AG04449 (cell line): ENCODE measurements at places on chromosomes 5 and 9.

DNA sequence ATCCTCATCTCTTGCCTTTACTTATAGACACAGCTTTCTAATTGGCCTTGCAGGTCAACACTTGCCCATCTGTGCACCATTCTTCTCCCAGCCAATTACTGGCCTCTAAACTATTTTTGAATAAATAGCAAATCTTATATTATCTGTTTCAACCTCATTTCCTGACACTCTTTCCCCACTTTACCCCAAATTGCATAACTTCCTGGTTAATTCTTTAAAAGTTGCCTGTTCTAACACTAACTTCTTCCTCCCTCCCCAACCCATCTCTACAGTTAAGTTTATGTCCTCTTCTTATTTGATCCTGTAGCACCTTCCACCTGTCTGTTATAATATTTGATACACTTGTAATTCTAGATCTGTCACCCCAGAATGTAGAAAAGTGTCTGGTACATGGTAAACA lies 372.1 kb downstream of the PDE4D start:
- no peak for DNase-seq

- no peak for DNase-seq
Measured at GRCh38 chr5:2303431-2304100, 420.8 kb upstream of the IRX4 start.

DNA sequence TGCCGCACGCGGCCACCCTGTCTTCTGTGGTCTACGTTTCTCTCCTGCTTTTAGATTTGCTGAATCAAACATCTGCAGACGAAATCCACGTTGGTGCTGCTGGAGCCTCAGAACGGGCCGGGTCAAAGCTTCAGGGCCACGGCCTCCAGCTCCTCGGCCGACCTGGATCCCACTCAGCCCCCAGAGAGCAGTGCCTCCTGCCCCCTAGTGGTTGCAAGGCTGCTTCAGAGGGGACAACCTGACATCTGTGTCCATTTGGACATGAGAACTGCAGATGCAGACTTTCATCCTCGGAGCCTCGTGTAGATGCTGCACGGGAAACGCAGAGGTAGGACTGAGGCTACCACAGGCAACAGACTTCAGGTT lies 23.0 kb upstream of the SLC6A3 start:
- no peak for DNase-seq

DNA sequence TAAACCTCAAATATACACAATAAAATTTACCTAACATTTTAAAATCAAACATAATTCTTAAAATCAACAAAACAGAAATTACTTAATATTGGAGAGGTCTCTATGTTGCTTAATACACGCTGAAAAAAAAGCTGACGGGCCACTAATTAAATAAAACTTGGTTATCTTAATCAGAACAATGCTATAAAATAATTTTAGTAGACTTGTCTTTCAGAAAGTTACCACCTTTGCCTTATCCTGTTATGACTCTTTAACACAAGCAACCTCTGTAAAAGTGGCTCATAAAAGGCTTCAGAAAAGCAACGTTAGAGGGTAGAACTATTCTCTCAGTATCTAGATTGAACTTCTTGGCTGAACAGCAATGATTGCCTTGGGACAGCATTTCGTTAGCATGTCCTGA lies 251.0 kb upstream of the RIOK2 start:
- DNase-seq = no peak

DNA sequence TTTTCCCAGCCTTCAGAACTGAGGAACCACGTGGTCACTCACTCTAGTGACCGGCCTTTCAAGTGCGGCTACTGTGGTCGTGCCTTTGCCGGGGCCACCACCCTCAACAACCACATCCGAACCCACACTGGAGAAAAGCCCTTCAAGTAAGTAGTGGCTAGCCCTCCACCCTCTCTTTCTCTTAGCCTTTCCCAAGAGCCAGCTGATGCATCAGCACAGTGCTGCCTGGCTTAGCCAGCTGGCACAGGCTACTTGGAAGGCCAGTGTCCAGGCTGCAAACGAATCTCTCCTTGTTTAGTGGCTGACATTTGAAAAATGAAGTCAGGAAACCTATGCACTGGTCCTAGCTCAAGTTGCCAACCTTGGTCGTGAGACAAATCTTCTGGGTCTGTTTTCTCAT lies 91.1 kb downstream of the PRDM6 start:
- no peak for DNase-seq
